Stimulated activated CD4-positive, alpha-beta T cell treated with anti-CD3 and anti-CD28 coated beads, Interleukin-1b, Interleukin-23, amount 100 ng/mL, for 1 hour (primary cell): ENCODE measurements at places on chromosomes 6 and 20.

GRCh38 chr6:95203153-95203754 is 374.1 kb upstream of the MANEA start:
- DNase-seq, result no peak

DNA sequence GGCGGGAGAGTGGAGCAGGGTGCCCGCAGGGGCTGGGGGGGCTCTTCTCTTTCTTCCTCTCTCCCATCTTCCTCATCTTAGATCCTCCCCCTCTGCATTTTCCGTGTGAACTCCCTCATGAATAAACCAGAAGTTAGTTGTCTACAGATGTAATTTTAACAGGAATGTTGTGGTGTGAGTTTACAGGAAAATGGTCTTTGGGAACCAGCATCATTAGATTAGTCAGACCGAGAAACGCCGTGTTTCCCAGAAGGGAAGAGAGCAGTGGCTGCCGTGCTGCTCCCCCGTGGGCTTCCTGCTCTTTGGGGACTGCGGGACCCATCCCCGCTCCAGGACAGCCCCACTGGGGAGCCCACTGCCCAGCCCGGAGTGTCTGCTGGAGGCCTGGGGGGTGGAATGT is 3.4 kb downstream of the MYT1 start:
- no peak for DNase-seq

DNA sequence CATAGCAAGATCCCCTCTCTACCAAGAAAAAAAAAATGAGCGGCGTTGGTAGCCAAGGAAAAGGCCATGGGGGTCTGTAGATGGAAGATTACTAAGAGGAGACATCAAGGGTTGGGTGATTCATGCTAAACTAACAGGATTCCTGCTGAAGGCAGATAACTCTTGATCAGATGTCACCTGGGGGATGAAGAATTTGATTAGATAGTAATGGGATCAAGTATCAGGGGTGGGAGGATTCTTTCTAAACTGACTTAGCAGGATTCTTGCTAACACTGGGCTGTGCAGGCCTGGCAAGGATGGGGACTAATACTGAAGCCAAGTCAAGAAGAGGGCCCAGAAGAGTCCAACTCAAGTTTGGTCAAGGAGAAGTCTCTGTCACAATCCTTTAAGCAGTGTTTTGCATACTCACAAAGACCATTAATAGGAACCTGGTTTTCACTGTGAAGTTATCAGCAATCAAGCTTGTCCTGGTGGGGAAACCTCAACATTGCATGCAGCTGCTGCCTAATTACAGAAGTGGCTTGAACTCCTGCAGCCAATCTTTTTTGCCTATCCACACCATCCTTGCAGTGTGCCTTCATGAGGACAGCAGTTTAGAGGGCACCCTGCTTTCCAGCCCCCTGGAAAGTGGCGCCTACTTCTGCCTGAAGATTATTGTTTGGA is 61.3 kb downstream of the ANKRD6 start:
- DNase-seq, result no peak

GRCh38 chr20:13891575-13891974 is 98.8 kb downstream of the SEL1L2 start:
- no peak for DNase-seq

DNA sequence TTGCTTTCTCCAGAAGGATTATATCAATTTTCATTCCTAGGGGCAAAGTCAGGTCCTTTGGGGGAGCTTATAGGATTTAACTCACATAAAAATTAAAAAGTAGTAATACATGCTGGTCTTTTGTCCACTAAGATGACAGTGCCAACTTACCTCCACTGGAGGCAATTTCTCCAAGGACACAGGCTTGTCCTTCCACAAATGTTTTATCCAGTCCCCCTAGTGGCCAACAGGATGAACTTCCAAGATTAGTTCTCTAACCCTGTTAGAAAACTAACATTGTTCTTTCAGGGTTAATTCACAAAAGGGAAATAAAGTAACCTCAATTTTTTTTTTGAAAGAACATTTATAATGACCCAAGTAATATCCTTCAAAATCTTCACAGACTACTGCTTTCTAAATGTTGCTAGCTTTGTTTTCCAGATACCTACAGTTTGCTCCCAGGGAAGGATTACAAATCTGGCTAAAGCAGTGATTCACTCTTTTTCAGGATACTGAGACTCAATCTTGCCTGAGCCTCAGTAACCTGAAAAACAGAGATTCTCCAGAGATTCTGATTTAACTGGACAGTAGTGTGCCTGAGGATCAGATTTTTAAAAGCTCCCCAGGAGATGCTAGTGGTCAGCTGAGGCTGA is 31.7 kb upstream of the UBR2 start:
- DNase-seq, result no peak

- DNase-seq, result no peak
Observed at GRCh38 chr6:25277857-25278256, 1.3 kb upstream of the CARMIL1 start.

- DNase-seq, result no peak
Observed at GRCh38 chr6:13404228-13404891, 76.0 kb upstream of the TBC1D7 start.

DNA sequence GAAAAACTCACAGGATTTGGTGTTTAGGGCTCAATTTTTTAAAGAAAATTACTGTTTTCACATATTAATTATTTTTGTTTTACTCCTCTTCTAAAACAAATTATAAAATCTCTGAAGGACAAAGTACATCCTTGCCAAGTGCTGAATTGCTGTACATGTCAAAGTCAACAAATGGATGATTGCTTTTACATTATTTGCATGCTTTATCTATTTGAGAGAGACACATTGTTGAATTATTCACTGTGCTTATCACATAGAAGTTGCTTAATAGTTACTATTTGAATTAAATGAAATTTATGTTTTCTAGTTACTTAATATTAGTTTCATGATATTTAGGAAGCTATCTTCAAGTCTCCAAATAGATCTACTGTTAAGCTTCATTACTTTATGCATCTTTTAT is 318.6 kb upstream of the PTCHD4 start:
- no peak for DNase-seq

- DNase-seq, result peak; percentile 72
Observed at GRCh38 chr6:30769088-30769852, 24.9 kb upstream of the IER3 start.

- no peak for DNase-seq
Observed at GRCh38 chr6:170269151-170269845, 21.6 kb downstream of the DLL1 start.
